ENCODE measurements at places on chromosomes 4 and X. TPM values are rescaled to one million over a fixed set of nuclear protein-coding genes. Genes with fewer than 3 reads are reported as not detected.

Gene GPR173
- 2.5 TPM for total RNA-seq

Gene ASMT
- not detected for total RNA-seq

Gene ADGRL3
- total RNA-seq, result 7.9 TPM

Gene RAB39B
- total RNA-seq, result 1.6 TPM

Gene BEND4
- total RNA-seq, result not detected

Gene YIPF7
- not detected for total RNA-seq

Gene PNMA5
- total RNA-seq, result not detected

Gene RLIM
- 63.9 TPM for total RNA-seq

Gene STPG2
- total RNA-seq, result 0.18 TPM

Gene IBSP
- total RNA-seq, result not detected

Gene GAGE2A
- not detected for total RNA-seq

Gene MAGEA8
- total RNA-seq, result not detected

Gene SRPK3
- not detected for total RNA-seq

Gene HOPX
- 0.36 TPM for total RNA-seq

Gene GLOD5
- not detected for total RNA-seq

Gene FAM53A
- total RNA-seq, result 1.6 TPM

Gene NPNT
- not detected for total RNA-seq

Gene PAGE1
- not detected for total RNA-seq

Gene AMOT
- total RNA-seq, result 11.0 TPM

Gene BEX4
- total RNA-seq, result 7.9 TPM

Gene DCAF12L2
- not detected for total RNA-seq

Gene EGF
- 0.09 TPM for total RNA-seq

Gene BEND2
- total RNA-seq, result not detected

Gene RRH
- total RNA-seq, result not detected

Gene GABRE
- total RNA-seq, result 29.4 TPM

Gene CXCL11
- not detected for total RNA-seq

Measured in fibroblast of the aortic adventitia (primary cell).